ENCODE measurements at places on chromosomes 7 and 10.
A peak's percentile ranks its signal among the peaks of the same experiment; 100 is the strongest.

- DNase-seq, result peak; percentile 19
Measured at GRCh38 chr7:148782757-148783456, 84.2 kb downstream of the CUL1 start.

GRCh38 chr7:155953501-155953778, 141.2 kb upstream of the SHH start:
- no peak for DNase-seq

DNA sequence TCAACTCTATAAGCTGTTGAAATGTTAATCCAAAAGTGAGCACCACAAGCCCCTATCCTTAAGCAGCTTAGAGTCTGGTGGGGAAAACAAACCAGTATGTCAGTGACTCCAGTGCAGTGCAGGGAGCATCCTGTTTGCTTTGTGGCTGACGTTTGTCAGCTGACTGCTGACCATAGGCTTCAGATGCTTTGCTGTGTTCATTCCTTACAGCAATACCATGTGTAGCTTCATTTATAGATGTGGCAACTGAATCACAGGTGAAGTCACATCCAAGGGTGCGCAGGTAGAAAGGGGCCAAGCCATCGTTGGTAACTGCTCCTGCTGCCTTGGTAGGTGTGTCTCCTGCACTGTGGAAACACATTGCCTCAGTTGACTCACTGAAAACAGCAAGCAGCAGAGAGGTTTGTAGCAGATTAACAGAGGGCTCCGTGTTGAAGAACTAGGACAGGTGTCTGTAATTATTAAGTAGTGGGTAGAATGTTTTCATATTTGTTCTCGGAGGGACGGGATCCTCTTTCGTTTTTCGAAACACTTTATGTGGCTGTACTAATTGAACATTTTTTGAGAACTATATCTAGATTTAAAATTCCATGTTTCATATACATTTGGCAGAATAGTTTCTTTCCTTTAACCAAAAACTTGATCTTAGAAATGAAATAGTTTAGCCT, 2.0 kb downstream of the INSIG1 start:
- DNase-seq, result no peak

DNA sequence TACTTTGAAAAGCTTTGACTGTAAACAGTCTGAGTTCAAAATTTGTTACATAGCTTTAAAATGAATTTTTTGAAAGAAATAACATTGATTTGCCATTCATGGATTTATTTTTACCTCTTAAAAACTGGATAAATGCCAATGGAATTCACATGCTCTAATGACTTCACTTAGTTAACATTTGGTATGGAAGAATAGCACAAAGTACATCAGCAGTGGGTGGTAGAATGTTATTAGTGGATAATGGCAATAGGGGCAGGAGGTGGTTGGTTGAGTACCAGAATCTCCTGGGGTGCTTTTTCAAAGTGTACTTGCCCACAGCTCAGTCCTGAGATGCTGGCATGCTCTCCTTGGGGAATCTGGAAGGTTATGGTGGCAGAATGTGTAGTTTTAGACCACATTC, 4.7 kb downstream of the PPP1R9A start:
- DNase-seq, result peak; percentile 10

DNA sequence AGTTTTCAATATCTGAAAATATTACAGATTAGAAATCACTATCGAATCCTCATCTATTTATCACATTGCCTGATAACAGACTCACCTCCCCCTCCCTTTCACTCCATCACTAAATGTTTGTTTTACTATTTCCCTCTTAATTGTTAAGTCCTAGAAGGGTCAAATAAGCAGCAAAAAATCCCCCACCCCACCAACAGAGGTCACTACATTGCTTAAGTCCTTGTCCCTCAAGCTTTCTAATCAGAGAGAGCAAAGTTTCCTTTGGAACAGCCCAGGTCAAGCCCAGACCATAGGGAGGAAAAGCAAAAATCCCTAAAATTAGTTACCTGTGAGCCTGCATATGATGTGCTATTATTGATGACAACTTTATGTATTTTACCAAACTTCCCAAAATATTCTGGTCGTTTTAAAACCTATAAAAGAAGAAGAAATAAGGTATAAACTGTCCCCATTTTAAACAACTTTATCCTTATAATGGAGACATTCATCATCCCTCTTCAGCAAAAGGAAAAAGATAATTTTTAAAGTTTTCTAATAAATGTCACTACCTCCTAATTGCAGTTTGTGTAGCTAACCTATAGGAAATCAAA, 95.0 kb downstream of the CNOT4 start:
- DNase-seq, result peak; percentile 38

- peak; percentile 50 for DNase-seq
Measured at GRCh38 chr10:47300429-47300931, 483 bp downstream of the GDF10 start.

DNA sequence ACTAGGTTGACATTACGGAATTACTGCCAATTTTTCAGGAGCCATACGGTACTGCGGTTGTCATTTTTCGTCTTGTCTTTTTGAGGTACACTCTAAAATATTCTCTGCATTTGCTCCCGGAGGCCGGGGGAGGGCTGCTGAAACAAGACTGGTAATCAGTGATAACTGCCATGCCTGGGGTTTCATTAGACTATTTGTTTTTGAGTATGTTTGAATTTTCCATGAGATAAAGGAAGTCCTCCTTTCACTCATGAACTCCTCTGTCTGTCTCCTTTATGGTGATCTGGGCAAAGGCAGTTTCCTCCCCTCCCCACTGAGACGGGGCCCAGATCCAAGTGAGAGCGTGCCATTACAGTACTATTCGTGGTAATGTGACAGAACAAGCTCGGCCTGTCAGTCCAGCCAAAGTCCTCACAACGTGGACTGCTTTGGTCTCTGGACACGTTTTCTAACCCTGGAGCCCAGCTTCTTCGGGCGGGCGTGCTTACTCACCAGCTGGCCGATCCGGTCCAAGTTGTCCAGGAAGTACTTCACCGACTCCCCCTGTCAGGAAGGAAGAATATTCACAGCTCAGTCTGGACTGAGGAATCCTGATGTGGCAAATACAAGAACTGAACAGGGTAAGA, 45.1 kb downstream of the AMZ1 start:
- peak; percentile 36 for DNase-seq

GRCh38 chr10:132493246-132493755, 44.3 kb upstream of the INPP5A start:
- no peak for DNase-seq

GRCh38 chr10:133375357-133376115, 2.4 kb upstream of the ECHS1 start:
- no peak for DNase-seq

- no peak for DNase-seq
Measured at GRCh38 chr7:26343320-26343832, 51.7 kb downstream of the SNX10 start.

DNA sequence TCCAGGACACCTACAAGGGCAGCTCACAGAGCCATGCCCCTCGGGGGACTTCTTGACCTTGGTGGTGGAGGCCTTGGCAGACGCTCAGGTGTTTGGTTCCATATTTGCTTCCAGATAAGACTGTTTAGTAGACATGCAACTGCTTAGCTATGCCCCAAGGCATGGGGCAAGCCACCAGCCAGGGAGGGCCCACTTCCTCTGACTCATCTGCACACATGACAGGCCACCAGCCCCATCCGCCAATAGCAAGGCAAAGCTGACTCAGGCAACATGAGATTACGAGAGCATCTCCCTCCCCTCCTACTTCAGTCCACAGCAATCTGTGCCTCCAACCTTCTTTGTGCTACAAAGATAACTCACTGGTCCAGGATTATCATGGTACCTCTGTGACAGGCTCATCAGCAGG, 54.9 kb downstream of the KCNMA1 start:
- peak; percentile 61 for DNase-seq

DNA sequence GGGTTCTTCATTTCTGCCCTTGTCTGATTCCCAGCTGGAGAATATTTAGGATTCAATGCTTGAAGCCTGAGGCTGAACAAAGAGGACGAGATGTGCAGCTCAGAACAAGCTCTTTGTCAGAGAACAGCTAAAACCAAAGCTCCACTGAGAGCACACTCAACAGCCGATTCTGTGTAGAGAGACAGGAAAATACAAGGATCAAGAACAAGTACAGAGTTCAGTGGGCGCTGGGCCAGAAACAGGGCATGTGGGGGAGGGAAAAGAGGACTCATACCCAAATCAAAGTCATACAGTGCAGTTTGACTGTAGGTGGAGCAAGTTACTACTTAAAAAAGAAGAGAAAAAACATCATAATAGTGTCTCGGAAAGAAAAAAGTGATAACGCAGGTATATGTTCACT, at the start of gene AGMO:
AGMO (minus strand) TSS at position 181 of the 400 bp plus-strand sequence.
- DNase-seq, result no peak

- no peak for DNase-seq
Measured at GRCh38 chr10:63753808-63754207, 232.6 kb downstream of the REEP3 start.

DNA sequence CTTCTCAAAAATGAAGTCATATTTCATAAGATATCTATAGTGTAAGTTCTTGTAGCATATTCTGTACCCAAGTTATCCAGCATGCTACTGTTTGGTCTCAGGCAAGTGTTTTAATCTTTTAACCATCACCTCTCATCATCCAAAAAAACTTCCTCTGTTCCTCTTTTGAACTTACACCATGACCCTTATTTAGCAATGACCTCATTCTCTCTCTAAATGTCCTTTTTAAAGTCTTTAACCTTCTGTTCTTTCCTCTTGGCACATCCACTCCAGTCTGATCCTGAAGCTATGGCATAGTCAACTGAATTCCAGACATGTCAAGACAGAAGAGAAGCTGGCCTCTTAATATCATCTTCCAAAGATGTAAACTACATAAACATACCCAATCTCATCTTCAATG, 26.2 kb downstream of the PPP3CB start:
- no peak for DNase-seq

DNA sequence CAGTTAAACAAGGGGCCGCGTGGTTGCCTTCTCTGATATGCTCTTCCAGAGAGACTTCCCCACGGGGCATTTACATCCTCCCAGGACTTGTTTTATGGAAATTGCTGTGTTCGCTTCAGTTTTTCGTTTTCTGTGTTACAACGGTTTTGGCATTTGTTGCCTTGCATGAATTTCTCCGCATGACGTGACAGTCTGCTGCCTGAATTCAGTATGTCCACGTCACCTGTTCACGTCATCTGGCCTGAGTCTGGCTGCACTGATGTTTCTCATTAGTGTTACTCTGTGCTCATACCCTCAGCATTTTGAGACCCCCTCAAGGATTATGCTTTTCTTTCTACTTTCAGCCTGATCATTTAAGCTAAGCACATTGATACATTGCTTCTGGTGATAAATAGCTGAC, 49.1 kb upstream of the INSYN2A start:
- no peak for DNase-seq

DNA sequence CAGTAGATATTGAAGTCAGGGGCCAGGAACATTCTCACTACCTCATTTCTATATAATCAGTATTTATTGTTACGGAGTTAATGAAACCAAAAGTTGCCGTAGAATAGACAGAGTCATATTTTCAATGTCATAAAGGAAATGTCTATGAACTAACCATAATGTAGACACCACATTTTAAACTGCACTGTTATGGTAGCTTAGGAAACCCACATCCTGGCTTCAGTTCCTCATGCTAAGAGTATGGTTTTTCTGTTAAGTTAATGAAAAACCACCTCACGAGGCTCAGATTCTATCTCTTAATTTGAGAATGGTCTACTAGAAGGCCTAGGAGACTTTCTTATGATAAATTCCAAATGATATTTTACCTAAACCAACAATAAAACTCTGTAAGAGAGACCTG, 166.5 kb downstream of the TMEM26 start:
- DNase-seq, result no peak

- no peak for DNase-seq
Measured at GRCh38 chr10:86733260-86733671, 23.2 kb upstream of the BMPR1A start.

DNA sequence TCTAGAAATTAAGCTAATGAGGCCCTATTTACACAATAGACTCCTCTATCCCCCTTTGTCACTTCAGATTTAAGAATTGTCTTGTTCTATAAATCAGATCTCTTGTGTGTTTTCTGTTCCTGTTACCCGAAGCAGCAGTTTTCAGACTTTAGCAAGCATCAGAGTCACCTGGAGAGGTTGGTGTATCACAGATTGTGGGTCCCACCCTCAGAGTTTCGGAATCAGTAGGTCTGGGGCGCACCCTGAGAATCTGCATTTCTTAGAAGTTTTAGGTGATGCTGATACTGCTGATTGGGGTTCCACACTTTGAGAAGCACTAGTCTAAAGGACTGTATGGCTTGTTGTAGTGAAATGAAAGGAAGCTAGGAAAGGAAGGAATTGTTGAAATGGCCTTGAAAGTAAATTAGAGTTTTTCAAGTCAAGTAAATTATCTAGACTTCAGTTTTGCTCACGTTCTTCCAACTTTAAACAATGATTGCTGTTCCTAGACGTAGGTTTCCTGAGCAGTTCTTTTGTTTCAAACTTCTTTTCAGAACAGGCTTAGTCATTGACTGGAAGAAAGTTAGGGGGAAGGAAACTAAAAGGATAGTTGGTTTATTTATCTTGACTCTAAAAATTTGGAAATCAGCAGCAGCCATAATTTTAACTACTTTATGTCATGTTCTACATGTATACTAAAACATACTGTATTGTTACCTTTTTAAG, 15.7 kb downstream of the BPGM start:
- DNase-seq, result peak; percentile 26

Measured in astrocyte of the hippocampus (primary cell).